ENCODE measurements at places on chromosomes 11 and 22.

- no peak for DNase-seq
Measured at GRCh38 chr22:41563051-41563711, 2.4 kb downstream of the CSDC2 start.

GRCh38 chr11:83355391-83355790 lies 69.2 kb upstream of the CCDC90B start:
- no peak for DNase-seq

DNA sequence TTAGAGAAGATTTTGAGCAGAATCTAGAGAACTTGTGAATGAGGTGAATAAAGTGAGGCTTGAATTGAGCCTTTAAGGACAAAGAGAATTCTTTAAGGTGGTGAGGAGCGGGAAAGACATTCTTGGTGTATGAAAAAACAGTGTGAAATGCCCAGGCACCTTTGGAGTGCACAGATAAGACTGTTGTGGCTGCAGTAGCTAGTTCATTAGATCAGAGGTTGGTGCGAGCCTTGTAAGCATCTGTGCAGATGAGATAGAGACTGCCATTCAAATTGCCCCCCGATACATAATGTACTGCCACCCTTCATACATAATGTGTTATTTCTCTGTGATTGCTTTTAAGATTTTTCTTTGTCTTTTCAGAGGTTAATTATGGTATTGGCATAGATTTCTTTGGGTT lies 31.3 kb downstream of the ATXN10 start:
- DNase-seq = no peak

GRCh38 chr11:73141309-73142127 lies 600 bp downstream of the FCHSD2 start:
- no peak for DNase-seq

DNA sequence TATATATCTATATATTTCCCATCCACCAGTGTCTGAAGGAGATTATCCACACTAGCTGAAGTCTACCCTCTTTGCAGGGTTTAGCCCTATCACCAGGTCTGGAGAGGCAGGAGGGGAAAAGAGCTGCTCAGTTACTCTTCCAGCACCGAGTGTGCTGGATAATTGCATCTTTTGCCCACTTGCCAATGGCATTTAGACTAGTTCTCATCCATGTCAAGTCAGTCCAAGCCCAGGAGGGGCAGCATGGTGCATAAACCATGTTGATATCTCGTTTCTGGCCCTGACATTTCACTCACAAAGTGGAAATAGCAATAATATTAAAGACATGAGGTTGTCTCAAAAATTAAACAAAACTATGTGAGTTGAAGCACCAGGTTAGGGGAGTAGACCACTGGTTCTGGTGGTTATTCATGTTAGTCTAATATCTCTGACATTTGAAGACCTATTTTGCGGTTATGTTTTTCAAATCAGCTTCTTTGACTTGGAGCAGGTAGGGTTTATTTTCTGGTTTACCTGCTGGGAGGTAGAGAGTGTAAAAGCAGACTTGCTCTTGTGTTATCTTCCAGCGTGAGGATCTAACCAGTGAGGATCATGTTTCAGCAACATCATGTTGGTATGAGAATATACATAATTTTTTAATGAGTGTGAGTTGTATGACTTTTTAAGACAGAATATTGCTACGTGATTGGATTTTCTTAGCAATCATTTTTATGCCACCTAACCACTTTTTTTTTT lies 273.2 kb upstream of the KIRREL3 start:
- no peak for DNase-seq

DNA sequence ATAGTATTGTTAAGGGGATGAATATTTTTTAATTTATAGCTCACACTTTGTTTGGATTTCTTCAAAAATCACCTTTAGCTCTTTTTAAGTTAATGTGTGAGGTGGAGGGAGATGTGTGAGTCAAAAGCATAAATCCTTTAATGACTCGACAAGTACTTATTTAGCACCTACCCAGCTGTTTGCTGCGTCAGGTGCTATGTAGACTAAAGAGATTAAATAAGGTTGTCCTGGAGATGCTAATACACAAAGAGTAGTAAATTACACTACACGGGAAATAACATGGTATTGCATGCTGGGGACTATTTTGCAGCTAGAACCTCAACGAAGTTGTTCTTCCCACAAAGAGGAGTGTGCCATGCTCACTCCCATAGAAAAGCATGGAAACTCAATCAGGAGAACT lies 583.3 kb upstream of the TENM4 start:
- no peak for DNase-seq

DNA sequence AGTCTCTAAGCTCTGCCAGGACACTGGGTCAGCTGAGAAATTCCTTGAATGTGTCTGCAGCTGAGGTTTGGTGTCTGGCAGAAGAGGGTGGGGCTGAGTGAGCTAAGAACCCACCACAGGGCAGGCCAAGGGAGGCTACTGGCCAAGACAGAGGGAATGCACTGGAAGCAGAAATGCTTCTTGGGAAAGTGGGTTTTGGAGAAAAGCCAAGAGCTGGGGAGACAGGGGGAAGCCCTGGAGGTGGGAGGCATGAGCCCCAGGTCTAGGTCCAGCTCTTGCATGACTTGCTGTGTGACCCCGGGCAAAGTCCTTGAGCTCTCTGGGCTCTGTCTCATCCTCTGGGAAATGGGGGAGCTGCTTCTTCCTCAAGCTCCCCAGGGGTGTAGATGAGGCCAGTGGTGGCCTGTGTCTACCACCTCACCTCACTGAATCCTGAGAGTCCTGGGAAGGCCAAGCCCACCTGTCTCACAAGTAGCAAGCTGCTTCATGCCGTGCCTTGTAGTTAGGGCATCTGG lies 2.3 kb downstream of the MMP11 start:
- no peak for DNase-seq

DNA sequence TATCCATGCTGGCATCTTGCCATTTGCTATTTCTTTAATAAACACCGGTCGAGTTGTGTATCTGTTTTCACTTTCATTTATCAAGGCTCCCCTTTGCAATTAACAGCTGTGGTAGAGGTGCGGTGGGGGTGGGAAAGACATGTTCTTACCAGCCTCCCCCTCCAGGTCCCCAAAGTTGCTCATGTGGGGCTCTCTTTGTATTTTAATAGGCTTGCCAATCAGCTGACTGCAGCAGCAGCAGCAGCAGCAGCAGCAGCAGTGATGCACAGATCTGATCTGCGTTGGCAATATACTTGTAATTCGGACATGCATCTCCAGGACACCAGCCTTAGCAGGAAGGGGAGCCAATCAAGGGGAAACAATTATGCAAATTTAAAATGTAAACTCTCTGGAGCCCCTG lies 40.3 kb upstream of the E2F8 start:
- no peak for DNase-seq
